Skin of body (tissue), 3 donors: ENCODE measurements at places on chromosomes 7 and 10. TPM values are rescaled to one million over a fixed set of nuclear protein-coding genes. Genes with fewer than 3 reads are reported as not detected.

Gene ITGB8
- 27.1 TPM for total RNA-seq

Gene CLRN3
- 0.39 TPM for total RNA-seq

Gene SSC4D
- total RNA-seq, result 0.89 TPM

Gene LSM8
- total RNA-seq, result 36.8 TPM

Gene NKX2-3
- not detected for total RNA-seq

Gene SUPV3L1
- total RNA-seq, result 21.3 TPM

Gene C10orf143
- 1.4 TPM for total RNA-seq

Gene CALHM1
- not detected for total RNA-seq

Gene MGMT
- total RNA-seq, result 25.4 TPM

- DNase-seq, result no peak
Measured at GRCh38 chr7:46534664-46535588, 613.9 kb upstream of the IGFBP3 start.

GRCh38 chr10:76026905-76027304 lies 595.5 kb downstream of the LRMDA start:
- no peak for DNase-seq

- no peak for DNase-seq
Measured at GRCh38 chr7:158318511-158318913, 269.1 kb downstream of the PTPRN2 start.

DNA sequence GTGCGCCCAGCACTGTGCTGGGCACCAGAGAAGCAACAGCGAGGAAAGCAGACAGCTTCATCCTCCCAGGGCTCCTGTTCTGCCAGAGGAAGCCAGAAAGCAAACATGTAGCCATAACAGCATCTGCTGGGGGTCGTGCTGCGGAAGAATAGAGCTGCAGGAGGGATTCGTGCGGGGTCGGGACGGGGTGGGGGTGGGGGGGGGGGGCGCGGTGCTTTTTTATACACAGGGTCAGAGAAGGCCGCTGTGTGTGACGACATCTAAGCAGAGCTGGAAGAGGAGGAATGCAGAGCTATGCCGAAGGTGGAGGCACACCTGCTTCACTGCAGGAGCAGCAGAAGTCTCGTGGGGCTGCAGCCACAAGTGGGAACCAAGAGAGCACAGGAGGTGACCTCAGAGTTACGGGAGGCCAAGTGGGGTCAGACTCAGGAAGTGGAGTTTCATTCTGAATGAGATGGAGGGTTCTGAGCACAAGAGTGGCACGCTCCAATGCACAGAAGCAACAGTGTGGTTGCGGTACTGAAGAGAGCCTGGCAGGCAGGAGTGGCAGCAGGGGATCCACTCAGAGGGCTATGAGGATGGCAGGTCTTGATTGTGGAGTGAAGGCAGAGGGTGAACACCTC lies 11.1 kb downstream of the PKD1L1 start:
- DNase-seq, result no peak

GRCh38 chr10:81876253-81877077 lies 1.5 kb downstream of the NRG3 start:
- DNase-seq, result no peak

- DNase-seq, result peak; percentile 31
Measured at GRCh38 chr10:100008142-100008522, 1.6 kb downstream of the DNMBP start.

GRCh38 chr7:418636-419280 lies 100.9 kb downstream of the PDGFA start:
- no peak for DNase-seq

DNA sequence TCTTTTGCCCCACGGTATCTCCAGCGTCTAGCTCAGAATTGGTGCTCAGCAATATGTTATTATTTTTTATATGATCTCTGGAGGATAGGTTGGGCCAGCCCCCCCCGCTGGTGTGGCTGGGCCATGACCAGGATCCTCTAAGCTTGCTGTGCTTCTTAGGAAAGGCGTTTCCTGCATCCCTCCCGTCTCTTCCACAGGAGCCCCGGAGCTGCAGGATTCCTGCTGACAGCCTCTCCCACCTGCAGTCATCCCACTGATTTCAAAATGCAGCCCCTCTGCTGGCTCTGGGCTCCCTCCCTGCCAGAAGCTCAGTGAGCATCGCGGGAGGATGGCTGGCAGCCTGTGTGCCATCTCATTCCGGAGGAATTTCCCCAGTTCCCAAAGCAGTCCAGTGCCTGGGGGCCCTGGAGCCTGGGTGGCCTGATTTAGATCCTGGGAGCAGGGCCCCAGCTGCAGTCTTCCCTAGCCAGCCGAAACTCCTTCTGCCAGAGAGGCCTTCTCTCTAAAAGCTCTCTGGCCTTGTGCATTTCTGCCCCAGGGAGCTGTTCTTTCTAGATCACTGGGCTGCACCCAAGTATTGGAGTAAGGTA lies 21.8 kb upstream of the GOLGA7B start:
- no peak for DNase-seq

- DNase-seq, result peak; percentile 12
Measured at GRCh38 chr7:105678811-105679495, 97.7 kb upstream of the EFCAB10 start.

GRCh38 chr10:52064084-52064845 lies 249.8 kb upstream of the DKK1 start:
- DNase-seq, result no peak

DNA sequence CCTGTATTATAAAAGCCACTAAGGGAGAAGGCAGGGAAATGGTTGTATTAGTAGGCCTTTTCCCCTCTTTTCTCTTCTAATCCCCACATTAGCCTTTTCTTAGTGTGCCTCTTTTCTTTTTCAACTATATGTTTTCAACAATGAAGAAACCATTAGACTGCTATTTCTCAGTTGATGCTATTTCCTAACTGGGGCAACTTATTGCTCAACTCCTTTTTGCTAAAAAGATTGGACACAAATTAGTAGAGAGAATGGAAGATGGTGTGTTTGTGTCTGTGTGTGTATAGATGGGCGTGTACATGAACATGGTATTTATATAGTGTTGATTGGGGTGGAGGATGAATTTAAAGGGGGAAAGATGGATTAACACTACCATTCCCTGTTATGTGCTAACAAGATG lies 28.4 kb downstream of the TBC1D12 start:
- no peak for DNase-seq

GRCh38 chr10:92571649-92572048 lies 2.2 kb downstream of the IDE start:
- DNase-seq, result no peak

GRCh38 chr7:80770675-80771081 lies 132.2 kb downstream of the CD36 start:
- DNase-seq, result no peak
